ENCODE measurements at places on chromosomes 13 and 19.

GRCh38 chr19:30122431-30122830, 180.4 kb downstream of the URI1 start:
- DNase-seq = no peak

GRCh38 chr19:33863436-33863835, 66.8 kb downstream of the KCTD15 start:
- no peak for DNase-seq

DNA sequence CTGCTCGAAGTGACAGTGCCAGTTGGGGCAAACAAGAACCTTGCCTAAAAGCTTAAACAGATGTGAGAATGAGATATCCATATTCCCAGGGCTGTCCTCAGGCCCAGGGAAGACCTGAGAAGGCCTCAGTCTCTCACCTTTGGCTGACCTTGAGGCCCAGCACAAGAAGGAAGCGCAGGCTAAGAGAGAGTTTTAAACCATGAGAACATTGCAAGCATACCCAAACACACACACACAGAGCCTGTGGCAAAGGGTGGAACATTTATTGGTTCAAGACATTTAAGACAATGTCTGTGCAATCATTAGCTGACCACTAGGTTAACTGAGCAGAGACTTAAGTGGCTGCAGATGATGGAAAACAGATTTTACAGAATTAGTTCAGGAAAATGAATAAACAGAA, 248.2 kb downstream of the NBEA start:
- DNase-seq = no peak

GRCh38 chr19:33216198-33216830, 9.3 kb downstream of the SLC7A10 start:
- no peak for DNase-seq

- no peak for DNase-seq
Observed at GRCh38 chr13:37701306-37701705, 102.7 kb upstream of the POSTN start.

GRCh38 chr19:41783612-41784011, 12.8 kb upstream of the CEACAM3 start:
- no peak for DNase-seq

GRCh38 chr13:28967029-28967915, 147.1 kb downstream of the MTUS2 start:
- DNase-seq = no peak

Measured in stromal cell of bone marrow (primary cell).